ENCODE measurements at places on chromosomes 11 and 22. TPM values are rescaled to one million over a fixed set of nuclear protein-coding genes. Genes with fewer than 3 reads are reported as not detected.

DNA sequence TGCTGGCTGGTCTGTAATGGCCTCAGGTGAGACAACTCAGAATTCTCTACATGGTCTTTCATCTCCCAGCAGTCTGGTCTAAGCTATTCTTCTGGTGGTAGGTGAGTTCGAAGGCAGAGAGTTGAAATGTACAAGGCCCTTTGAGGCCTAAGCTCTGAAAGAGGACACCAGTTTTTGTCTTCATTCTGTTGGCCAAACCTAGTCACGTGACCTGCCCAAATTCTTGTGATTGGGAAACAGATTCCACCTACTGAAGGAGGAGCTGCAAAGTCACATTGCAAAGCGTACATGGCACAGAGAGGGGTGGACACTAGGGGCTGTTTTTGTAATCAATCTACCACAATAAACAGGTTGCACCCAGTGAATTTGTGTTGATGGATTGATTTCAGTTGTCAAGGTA is 193.5 kb downstream of the NAV2 start:
- no peak for DNase-seq

The TENM4 gene
- 0.09 TPM for polyA plus RNA-seq

The CARD18 gene
- not detected for polyA plus RNA-seq

The DEPDC7 gene
- 0.42 TPM for polyA plus RNA-seq
